MM.1S (cell line): ENCODE measurements at places on chromosomes 1 and 21.

- DNase-seq = peak; percentile 73
Measured at GRCh38 chr1:50873458-50874187, 86.4 kb downstream of the FAF1 start.

DNA sequence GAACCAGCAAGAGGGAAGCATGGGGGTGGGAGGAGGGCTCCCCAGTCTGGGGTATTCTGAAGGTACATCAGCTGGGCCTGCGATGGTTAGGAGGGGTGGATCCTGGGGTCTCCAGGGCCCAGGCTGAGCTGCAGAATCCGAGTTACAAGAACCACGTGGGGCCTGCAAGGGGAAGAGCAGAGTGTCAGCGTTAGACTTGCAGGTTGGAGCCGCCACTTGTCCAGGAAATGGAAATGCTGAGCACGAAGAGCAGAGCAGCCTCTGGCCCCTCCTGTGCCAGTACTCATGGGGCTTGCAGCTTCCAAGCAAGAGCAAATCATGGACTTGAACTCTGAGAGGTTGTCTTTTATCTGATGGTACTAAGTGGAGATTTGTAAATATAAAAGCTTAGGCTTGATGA is 47.5 kb upstream of the COL6A1 start:
- DNase-seq = no peak

- DNase-seq = no peak
Measured at GRCh38 chr1:70778934-70779333, 268.7 kb downstream of the PTGER3 start.

GRCh38 chr1:233993651-233994050 is 89.2 kb downstream of the SLC35F3 start:
- DNase-seq = peak; percentile 80

DNA sequence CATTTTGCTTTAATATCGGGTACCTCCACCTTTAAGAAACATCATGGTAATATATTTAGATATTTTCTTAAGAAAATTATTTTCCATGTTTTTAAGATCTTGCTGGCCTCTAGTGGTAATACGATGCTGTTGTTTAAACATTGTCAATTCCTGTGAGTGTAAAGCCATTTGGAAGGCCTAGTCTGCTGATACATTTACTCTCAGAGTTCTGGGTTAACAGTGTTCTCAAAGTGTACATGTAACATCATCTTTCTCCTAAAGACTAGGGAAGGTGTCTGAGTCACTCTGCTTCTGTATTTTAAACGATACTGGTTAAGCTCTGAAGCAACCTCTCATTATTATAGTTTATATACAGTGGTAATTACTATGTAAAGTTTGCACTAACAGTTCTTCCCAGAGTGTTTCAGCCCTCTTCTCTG is 189.1 kb downstream of the RASAL2 start:
- DNase-seq = no peak

DNA sequence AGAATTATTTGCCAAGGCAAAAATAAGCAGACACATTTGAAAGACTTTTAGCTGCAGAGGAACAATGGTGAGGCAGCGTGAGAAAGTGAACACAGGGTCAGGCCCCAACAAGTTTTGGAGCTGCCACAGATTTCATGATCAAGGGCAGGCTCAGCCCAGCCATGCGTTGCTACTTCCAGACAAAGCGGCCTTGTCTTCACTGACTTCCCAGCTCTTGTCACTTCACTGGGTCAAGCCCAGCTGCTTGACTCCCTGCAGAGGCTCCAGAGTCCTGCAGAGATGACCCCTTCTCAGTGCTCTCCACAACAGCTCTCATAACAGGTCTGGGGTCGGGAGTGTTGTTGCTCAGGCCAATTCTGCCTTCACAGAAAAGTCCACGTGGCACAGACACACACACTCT is 35.8 kb downstream of the HHAT start:
- DNase-seq = no peak

GRCh38 chr1:76998582-76999223 is 131.4 kb downstream of the ST6GALNAC5 start:
- DNase-seq = no peak

DNA sequence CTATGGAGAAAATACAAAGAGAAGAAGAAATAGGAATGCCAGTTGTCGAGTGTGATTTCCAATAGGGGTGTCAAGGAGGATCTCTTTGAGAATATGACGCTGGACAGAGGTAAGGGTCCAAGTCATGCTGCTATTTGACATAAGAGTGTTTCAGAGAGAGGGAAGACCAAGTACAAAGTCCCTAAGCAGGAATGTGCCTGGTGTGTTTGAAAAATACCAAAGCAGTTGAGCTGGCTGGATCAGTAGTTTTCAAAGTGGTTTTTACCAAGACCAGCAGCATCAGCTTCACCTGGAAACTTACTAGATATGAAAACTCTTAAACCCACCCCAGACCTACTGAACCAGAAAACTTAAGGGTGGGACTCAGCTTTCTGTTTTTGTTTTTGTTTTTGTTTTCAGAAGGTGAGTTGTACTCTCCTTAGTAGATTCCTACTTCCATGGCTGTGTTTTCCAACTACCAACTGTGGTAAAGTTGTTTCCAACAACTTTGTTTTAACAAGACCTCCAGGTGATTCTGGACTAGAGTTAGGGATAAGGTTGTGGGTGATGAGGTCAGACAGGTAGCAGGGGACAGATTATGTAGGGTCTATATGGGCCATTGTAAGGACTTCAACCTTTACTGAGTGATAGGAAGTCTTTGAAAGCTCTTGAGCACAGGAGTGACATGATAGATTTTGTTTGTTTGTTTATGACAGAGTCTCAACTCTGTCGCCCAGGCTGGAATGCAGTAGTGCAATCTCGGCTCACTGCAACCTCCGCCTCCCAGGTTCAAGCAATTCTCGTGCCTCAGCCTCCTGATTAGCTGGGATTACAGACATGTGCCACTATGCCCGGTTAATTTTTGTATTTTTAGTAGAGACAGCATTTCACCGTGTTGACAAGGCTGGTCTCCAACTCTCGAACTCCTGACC is 7.3 kb upstream of the GJA9 start:
- no peak for DNase-seq

GRCh38 chr21:26743524-26743923 is 101.7 kb downstream of the ADAMTS1 start:
- DNase-seq = no peak

DNA sequence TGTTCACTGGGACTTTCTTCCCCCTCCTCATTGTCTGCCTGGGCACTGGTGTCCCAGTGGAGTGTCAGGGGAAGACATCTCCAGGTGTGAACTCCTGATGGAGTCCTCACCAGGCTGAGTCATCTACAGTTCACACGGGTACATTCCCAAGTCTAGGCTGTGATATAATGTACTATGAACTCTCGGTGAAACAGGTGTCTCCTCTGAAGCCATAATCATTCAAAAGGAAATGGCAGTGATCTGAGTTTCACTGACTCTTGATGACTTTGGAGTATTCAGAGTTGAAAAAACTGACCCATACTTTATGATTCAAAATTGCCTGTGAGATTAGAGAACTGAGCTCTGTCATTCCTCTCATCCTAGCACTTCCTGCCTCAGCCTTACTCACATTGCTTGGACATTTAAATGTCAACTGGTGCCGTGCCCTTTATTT is 9.1 kb downstream of the LAMC2 start:
- DNase-seq = peak; percentile 81

DNA sequence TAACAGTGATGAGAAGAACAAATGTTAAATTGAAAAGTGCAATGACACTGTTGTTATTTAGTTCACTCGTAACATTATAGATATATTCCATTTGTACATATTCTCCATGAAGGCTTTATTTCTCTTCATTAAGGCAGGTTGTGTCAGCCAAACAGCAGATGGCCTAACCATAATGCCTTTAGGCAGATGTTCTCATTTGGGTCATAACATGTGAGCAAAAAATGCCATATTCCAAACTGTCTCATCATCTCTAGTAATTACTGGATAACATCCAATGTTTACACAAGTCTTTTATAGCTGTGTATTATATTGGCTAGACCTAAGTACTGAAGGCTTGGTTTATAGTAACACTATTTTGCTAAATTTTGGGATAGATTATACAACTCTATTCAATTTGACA is 87.2 kb upstream of the CHODL start:
- DNase-seq = no peak

- peak; percentile 17 for DNase-seq
Measured at GRCh38 chr1:109112056-109112651, 1.8 kb upstream of the ELAPOR1 start.

DNA sequence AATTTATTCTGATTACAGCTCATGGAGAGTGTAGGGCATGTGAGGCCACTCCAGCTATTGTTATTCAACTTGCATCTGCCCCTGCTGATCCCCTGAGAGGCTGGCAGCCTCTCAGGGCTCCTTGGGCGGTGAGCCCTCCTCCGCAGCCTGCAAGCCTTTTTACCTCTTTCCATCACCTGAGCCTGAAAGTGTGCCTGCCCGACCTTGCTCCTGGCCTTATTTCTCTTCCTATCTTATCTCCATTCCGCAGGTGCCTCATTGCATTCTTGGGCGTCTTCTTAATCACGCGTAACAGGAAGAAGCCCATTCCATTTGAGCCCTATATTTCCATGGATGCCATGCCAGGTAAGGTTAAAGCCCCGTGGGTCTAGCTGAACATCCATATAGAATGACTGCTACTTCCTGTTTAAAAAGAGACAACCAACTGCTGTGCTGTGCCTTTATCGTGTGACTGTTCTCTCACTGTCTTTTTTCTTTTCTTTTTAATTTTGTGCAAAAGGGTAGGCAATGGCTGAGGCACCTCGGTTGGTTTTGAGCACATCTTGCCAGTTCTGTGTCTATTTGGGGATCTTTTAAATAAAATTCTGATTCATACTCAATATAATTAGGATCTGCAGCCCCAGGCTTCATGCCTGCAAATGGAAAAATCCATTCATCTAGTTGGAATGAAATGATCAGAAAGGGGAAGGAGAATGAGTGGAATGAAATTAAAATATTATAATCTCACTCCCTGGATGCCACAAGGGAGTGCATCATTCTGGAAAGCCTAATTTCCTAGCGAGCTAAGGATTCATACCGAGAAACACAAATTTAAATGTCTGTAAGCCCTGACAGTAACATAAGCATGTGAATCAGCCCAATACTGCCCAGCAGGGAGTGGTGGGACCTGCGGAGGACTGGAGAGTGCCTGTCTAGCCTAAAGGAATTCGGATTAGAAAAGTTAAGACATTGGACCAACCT is 38.6 kb upstream of the RCAN3 start:
- no peak for DNase-seq

- no peak for DNase-seq
Measured at GRCh38 chr1:21318714-21319159, 28.5 kb upstream of the ECE1 start.

GRCh38 chr1:108079440-108080025 is 114.6 kb upstream of the VAV3 start:
- DNase-seq = no peak

- DNase-seq = no peak
Measured at GRCh38 chr1:15958111-15958510, 17.8 kb downstream of the ZBTB17 start.

GRCh38 chr1:21734526-21734925 is 48.4 kb downstream of the USP48 start:
- DNase-seq = no peak

DNA sequence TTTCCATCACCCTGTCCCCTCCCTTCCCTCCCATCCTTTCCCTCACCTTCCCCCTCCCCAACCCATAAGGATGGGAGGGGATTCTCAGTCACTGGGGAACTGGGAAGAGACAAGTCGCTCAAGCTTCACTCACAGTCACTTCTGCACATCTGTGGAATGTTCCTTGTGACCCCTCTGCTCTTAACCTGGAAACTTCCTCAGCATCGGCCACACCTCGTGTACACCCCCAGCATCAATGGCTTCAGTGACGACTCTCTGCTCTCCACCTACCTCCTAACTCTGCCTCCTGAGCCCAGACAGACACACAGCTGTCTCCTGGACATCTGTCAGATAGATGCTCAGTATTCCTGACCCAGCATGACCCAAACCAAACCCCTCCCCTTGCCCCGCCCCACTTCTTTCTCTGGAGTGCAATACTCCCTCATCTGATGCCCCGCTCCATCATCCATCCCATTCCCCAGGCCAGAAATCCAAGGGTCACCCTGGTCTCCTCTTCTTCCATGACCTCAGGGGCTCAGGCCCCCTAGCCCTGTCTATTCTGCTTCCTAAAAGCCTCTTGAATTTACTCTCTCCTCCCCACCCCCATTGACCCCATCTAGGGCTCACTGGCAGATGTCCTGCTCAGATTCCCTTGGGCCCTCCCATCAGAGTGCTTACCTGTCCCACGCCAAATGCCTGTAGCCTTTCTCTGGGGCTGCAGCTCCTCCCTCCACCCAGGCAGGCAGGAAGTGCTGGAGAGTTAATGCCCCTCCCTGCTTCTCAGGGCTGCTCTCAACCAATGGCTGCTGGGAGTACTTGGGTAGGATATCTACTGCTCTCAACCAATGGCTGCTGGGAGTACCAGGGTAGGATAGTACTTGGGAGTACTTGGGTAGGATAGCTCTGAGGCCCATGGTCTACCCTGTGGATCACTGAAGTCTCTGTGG is 83.1 kb upstream of the CSF3R start:
- no peak for DNase-seq

- DNase-seq = peak; percentile 95
Measured at GRCh38 chr1:153796786-153797659, 21.8 kb downstream of the SLC27A3 start.

- DNase-seq = no peak
Measured at GRCh38 chr1:6208723-6209660, 3.1 kb downstream of the RNF207 start.

DNA sequence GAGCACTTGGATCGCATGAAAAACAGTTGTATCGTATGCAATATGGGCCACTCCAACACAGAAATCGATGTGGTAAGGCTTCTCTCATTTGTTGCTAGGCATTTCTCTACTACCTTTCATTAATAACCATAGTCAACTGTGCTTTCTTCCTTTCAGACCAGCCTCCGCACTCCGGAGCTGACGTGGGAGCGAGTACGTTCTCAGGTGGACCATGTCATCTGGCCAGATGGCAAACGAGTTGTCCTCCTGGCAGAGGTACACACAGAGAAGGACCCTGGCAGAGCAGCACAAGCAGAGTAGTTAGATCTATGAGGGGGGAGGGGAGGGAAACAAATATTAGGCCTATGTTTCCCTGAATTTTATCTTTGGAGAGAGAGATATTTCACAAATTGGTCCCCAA is 16.0 kb upstream of the STRIP1 start:
- no peak for DNase-seq

DNA sequence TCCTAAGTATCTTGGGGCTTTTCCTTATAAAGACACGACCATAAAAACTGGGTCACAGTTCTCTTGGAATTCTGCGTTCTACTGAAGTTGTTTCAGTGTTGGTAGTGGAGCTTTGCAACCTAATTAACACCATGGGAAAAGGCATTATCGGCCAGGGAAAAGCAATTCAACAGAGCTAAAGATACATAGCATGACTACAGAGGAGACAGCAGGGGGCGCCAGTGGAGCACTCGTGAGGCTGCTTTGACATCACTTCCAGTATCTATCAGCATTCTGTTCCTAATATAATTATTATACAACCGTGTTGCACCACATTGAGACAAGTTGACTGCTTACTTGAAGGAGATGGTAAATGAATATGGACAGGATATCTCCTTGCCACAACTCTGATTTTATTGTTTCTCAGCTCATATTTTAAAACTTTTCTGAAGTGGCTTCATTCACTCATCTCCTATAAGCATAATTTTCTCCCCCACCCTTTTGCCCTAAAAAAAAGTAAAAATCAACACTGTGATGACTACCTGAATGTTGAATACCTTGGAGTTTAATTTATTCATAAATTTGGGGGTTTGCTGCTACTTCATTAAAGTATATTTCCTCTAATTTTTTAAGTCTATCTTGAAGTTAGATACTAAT is 39.4 kb downstream of the ZP4 start:
- peak; percentile 59 for DNase-seq
